ENCODE measurements at places on chromosomes 11 and 22.

DNA sequence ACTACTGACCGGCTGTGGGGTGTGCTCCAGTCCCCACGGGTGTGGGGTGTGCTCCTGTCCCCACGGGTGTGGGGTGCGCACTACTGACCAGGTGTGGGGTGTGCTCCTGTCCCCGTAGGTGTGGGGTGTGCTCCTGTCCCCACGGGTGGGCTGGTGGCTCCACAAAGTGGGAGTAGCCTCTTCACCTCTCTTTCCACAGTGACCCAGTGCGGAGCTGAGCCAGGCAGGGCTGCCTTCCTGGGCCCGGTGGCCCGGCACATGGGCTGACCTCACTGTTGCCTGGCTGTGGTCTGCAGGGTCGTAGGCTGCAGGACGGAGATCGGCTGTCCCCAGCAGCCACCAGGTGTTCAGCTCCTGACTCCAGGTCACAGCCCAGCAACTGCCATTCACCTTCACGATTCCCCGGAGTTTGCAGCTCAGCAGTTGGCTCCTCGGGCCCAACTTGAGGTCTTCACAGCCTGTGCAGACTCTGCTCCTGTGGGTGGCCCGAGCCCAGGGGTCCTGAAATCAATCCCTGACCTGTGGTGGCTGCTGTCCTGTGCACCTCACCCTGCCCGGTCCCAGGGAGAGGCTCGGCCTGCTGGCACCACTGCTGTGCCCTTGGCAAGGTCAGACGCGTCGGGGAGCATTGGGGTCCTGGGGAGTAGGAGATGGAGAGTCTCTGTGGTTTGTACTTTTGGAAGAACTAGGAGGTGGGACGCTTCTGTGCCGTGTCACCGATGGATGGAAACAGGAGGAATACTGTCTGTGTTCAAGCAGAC is 414.3 kb downstream of the TBC1D22A start:
- no peaks in the 10 kb centered on the region for H3K4me1 ChIP-seq
- DNase-seq = no peak
- H3K27me3 ChIP-seq = no peaks in the 10 kb centered on the region
- no peak overlapping the region for H3K27ac ChIP-seq

DNA sequence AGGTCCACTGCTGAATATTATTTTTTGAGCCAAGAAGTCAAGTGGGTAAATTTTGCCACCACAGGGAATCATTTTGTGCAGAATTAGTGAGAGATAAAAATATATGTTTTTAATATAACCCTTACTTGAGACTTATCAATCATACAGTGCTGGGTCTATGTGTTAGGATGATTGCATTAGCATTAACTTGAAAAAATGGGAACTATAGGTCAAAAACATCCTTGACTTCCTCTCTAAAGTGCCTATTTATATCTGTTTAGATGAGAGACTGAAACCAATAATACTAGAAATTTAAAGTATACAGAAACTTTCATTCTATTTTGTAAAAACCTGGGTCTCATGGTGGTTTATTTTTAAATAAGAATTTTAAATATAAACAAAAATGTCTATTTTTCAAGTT is 65.1 kb upstream of the CARD18 start:
- no peaks in the 10 kb centered on the region for H3K27me3 ChIP-seq
- no peak overlapping the region for H3K27ac ChIP-seq
- no peaks in the 10 kb centered on the region for H3K36me3 ChIP-seq

- no peak overlapping the region for H3K27ac ChIP-seq
- peaks cover 18% of the 10 kb centered on the region for H3K27me3 ChIP-seq
- H3K36me3 ChIP-seq = no peaks in the 10 kb centered on the region
- DNase-seq = no peak
These were observed 17.0 kb downstream of the CDKN1C start for GRCh38 chr11:2868506-2869133.

GRCh38 chr11:116473206-116473769 is 299.5 kb downstream of the BUD13 start:
- H3K27ac ChIP-seq = no peak overlapping the region
- no peak for DNase-seq
- H3K4me3 ChIP-seq = no peak overlapping the region
- no peaks in the 10 kb centered on the region for H3K4me1 ChIP-seq

DNA sequence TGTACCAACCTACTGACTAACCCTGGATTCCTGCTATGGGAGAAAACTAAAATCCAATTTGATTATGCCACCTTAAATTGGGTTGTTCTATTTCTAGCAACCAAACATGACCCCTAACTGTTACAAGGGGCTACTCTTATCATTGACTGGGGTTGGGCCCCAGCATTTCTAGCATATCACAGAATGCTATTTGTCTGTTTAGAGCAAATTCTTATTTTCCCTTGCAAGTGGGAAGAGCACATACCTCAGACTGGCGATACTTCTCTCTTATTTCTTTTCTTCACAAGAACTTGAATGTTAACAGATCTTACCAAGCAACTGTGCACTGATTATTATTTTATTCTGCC is 93.7 kb downstream of the C11orf58 start:
- no peak overlapping the region for H3K27ac ChIP-seq
- no peaks in the 10 kb centered on the region for H3K4me1 ChIP-seq
- no peak overlapping the region for H3K4me3 ChIP-seq
- no peak for DNase-seq
- no peaks in the 10 kb centered on the region for H3K36me3 ChIP-seq

GRCh38 chr11:78149646-78150045 is 10.2 kb upstream of the ALG8 start:
- no peaks in the 10 kb centered on the region for H3K27me3 ChIP-seq
- H3K4me3 ChIP-seq = no peak overlapping the region
- H3K36me3 ChIP-seq = no peaks in the 10 kb centered on the region
- DNase-seq = peak; percentile 25

GRCh38 chr11:110710628-110711381 is 1.4 kb downstream of the ARHGAP20 start:
- H3K4me1 ChIP-seq = no peaks in the 10 kb centered on the region

GRCh38 chr22:45602824-45603595 is 68.6 kb upstream of the ATXN10 start:
- no peaks in the 10 kb centered on the region for H3K27me3 ChIP-seq
- peak; percentile 97 for DNase-seq
- H3K4me3 ChIP-seq = peak overlapping the region; percentile 46

DNA sequence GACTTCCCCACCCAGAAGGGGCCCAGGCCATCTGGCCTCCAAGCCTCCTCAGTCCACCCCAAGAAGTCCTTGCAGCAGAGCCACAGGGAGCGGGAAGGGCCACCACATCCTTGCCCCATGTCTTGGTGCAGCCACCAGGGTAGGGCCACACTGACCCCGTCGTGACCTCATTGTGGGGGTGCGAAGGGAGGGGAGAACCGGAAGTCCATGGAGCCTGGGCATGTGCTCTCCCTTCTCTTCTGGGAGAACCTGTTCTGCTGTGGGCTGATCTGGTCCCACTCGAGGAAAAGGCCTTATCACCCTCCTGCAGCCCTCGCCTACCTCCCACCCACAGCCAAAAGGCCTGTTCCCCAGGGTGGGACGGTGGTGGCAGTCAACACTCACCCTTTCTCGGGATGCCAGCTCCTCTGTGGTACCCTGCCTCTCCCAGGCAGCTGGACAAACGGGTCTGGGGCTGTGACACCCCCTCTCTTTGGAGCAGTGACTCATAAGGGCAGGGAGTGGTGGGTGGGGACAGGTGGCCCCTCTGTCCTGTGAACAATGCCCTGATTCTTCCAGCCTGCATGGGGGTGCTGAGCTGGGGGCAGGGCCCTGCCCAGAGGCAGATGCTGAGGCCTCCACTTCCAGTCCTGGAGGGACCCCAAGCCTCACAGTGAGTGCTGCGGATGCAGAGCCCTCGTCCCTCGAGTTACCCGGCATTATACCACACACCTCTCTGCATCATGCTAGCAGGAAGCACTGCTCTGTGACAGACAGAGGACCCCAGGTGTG is 14.6 kb upstream of the CTSD start:
- DNase-seq = no peak
- H3K36me3 ChIP-seq = no peaks in the 10 kb centered on the region
- H3K27ac ChIP-seq = no peak overlapping the region
- no peak overlapping the region for H3K4me3 ChIP-seq
- no peaks in the 10 kb centered on the region for H3K4me1 ChIP-seq

DNA sequence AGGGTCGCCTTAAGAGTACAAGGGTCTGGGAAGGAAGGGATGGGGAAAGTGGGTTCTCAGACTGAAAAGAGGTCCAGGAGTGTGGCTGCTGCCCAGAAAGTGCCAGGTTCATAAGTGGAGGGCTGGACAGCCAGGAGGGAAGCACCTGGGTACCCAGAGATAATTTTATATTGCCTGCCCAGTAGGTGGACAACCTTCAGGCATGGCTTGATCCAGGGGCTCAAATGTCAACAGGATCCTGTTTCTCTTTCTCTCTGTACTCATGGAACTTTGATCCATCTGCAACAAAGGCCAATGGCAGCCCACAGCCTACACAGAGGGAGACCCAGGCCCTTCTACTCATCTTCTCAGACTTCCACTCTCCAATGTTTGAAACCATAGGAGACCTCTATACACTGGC is 80.5 kb upstream of the GRK3 start:
- H3K27me3 ChIP-seq = no peaks in the 10 kb centered on the region
- no peak overlapping the region for H3K27ac ChIP-seq
- H3K36me3 ChIP-seq = no peaks in the 10 kb centered on the region
- no peak for DNase-seq

GRCh38 chr11:134341805-134342571 is 10.2 kb downstream of the GLB1L2 start:
- no peaks in the 10 kb centered on the region for H3K36me3 ChIP-seq
- H3K27me3 ChIP-seq = no peaks in the 10 kb centered on the region
- no peak for DNase-seq
- H3K27ac ChIP-seq = no peak overlapping the region
- H3K4me1 ChIP-seq = no peaks in the 10 kb centered on the region

- no peak overlapping the region for H3K27ac ChIP-seq
- H3K4me3 ChIP-seq = no peak overlapping the region
- no peaks in the 10 kb centered on the region for H3K36me3 ChIP-seq
- no peaks in the 10 kb centered on the region for H3K27me3 ChIP-seq
- no peak for DNase-seq
These were observed 56.5 kb upstream of the SHISAL1 start for GRCh38 chr22:44369293-44369661.

GRCh38 chr22:45263463-45264269 is 21.1 kb upstream of the UPK3A start:
- H3K27ac ChIP-seq = no peak overlapping the region
- H3K36me3 ChIP-seq = no peaks in the 10 kb centered on the region
- H3K4me3 ChIP-seq = no peak overlapping the region
- no peaks in the 10 kb centered on the region for H3K27me3 ChIP-seq
- DNase-seq = peak; percentile 31

- no peak overlapping the region for H3K4me3 ChIP-seq
- peaks cover 21% of the 10 kb centered on the region for H3K4me1 ChIP-seq
- H3K27me3 ChIP-seq = peaks cover 7% of the 10 kb centered on the region
- no peaks in the 10 kb centered on the region for H3K36me3 ChIP-seq
- no peak for DNase-seq
These were observed 51.7 kb upstream of the PITPNB start for GRCh38 chr22:27970596-27971220.

DNA sequence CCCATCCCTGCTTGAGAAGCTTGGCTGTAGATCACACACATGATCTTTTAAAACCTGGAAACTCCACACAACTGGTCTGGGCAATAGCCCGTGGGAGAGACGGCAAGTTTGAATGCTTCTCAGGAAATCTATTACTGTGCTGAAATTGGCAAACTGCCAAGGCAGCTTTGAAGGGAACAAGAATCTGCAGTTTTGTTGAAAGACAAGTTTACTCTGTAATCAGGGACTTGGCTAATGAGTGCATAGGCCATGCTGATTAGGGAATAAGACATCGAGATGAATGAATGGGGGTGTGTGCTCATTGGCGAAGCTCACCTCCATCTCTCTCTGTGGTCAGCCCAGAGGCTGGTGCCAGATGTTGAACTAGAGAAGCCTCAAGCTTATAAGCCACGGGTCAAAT is 218.8 kb downstream of the HIPK3 start:
- DNase-seq = peak; percentile 79
- H3K36me3 ChIP-seq = no peaks in the 10 kb centered on the region
- no peaks in the 10 kb centered on the region for H3K4me1 ChIP-seq

DNA sequence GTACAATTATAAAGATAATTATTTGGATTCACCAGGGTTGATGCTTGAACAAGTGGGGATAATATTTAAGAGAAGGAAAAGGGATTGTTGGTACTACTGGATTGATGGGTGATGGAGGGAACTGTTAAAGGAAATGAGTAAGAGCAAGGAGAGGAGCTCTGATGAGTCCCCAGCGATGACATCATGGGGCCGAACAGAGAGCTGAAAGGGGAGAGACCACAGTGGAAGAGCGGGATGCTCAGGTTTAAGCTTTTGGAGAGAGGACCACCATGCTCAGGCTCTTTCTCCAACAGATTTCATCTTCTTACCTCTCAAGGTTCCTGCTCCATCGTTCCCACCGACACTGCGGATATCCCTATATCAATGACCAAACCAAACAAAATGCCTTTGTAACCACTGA is 568.7 kb downstream of the ETS1 start:
- H3K27me3 ChIP-seq = peaks cover 32% of the 10 kb centered on the region
- no peak overlapping the region for H3K27ac ChIP-seq
- no peak overlapping the region for H3K4me3 ChIP-seq
- no peaks in the 10 kb centered on the region for H3K4me1 ChIP-seq
- DNase-seq = no peak

GRCh38 chr11:61966734-61967115 is 709 bp downstream of the FTH1 start:
- H3K36me3 ChIP-seq = peaks cover 38% of the 10 kb centered on the region
- peaks cover 47% of the 10 kb centered on the region for H3K4me1 ChIP-seq
- peak overlapping the region; percentile 90 for H3K4me3 ChIP-seq
- H3K27me3 ChIP-seq = no peaks in the 10 kb centered on the region

GRCh38 chr11:85595285-85595884 is 31.8 kb downstream of the DLG2 start:
- no peak overlapping the region for H3K27ac ChIP-seq
- H3K36me3 ChIP-seq = no peaks in the 10 kb centered on the region
- H3K4me3 ChIP-seq = no peak overlapping the region
- no peaks in the 10 kb centered on the region for H3K27me3 ChIP-seq
- DNase-seq = peak; percentile 72

GRCh38 chr11:108752297-108752751 is 87.5 kb downstream of the DDX10 start:
- H3K27me3 ChIP-seq = no peaks in the 10 kb centered on the region
- H3K27ac ChIP-seq = no peak overlapping the region
- H3K4me3 ChIP-seq = no peak overlapping the region
- peaks cover 48% of the 10 kb centered on the region for H3K4me1 ChIP-seq
- H3K36me3 ChIP-seq = no peaks in the 10 kb centered on the region
- no peak for DNase-seq

- DNase-seq = peak; percentile 61
- H3K27ac ChIP-seq = no peak overlapping the region
- H3K4me3 ChIP-seq = no peak overlapping the region
- H3K36me3 ChIP-seq = no peaks in the 10 kb centered on the region
- H3K4me1 ChIP-seq = peaks cover 11% of the 10 kb centered on the region
- H3K27me3 ChIP-seq = no peaks in the 10 kb centered on the region
These were observed 41.0 kb downstream of the TRAF6 start for GRCh38 chr11:36469063-36469462.

DNA sequence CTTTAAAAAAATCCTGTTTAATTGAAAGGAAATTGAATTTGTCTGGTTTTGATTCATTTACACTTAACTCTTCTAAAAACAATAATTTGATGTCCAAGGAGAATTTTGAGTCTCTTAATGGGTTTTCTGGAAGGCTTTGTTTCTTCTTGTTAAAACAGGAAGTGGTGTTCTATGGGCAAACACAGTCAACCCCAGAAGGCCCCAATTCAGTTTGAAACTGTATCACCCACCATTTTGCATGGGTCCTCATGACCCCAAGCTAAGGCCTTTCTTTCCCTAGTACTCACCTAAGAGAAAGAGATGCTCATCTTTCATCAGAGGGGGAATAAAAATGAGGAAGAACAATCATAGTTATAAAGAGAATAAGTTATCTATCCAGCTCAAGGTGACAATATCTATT is 10.6 kb downstream of the FLI1 start:
- H3K27ac ChIP-seq = no peak overlapping the region
- H3K36me3 ChIP-seq = no peaks in the 10 kb centered on the region
- H3K4me3 ChIP-seq = no peak overlapping the region
- peaks cover 7% of the 10 kb centered on the region for H3K27me3 ChIP-seq
- no peak for DNase-seq

Data from A673 (cell line).